Lower lobe of right lung (tissue), 2 donors: ENCODE measurements at places on chromosomes 5 and 9. TPM values are rescaled to one million over a fixed set of nuclear protein-coding genes. Genes with fewer than 3 reads are reported as not detected.

GRCh38 chr5:68344447-68345111, 129.0 kb downstream of the PIK3R1 start:
- H3K36me3 ChIP-seq, result no peaks in the 10 kb centered on the region
- no peak overlapping the region for H3K27ac ChIP-seq
- H3K27me3 ChIP-seq, result no peaks in the 10 kb centered on the region
- H3K4me3 ChIP-seq, result no peak overlapping the region

PCDHGA8 gene
- 1.5 TPM for total RNA-seq

SLC6A18 gene
- not detected for total RNA-seq

- peak; percentile 78 for DNase-seq
- H3K27ac ChIP-seq, result no peak within 1 kb of the TSS
These were observed at the start of gene NME5 for GRCh38 chr5:138138949-138139780. Gene NME5 (minus strand): TSS chr5:138139428. CDS start chr5:138138780, 648 bp downstream.

GRCh38 chr5:14467886-14468285, 113.7 kb upstream of the OTULINL start:
- H3K4me1 ChIP-seq, result peaks cover 9% of the 10 kb centered on the region
- DNase-seq, result no peak
- no peak overlapping the region for H3K4me3 ChIP-seq
- no peaks in the 10 kb centered on the region for H3K27me3 ChIP-seq
- peaks cover 94% of the 10 kb centered on the region for H3K36me3 ChIP-seq

- H3K4me1 ChIP-seq, result peaks cover 13% of the 10 kb centered on the region
- peaks cover 12% of the 10 kb centered on the region for H3K27me3 ChIP-seq
- no peak for DNase-seq
- no peak overlapping the region for H3K4me3 ChIP-seq
These were observed 27.3 kb upstream of the RNU6ATAC start for GRCh38 chr9:134191455-134192209.

DNA sequence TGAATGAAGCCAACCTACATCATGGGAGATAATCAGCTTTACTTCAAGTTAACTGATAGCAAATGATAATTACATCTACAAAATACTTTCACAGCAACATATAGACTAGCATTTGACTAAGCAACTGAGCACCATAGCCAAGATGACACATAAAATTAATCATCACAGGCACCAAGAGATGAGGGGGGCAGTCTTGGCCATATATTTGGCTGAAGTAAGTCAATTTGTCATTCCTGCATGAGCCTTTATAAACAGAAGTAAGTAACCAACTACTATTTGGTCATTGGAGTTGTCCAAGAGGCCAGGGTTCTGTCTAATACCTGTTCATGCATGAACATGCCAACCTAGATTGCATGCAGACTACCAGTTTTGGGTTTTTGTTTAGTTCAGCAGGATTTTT, 53.6 kb downstream of the PDCD1LG2 start:
- no peak overlapping the region for H3K27ac ChIP-seq
- H3K4me1 ChIP-seq, result peaks cover 3% of the 10 kb centered on the region
- H3K36me3 ChIP-seq, result no peaks in the 10 kb centered on the region
- H3K4me3 ChIP-seq, result no peak overlapping the region
- H3K27me3 ChIP-seq, result no peaks in the 10 kb centered on the region
- no peak for DNase-seq

GRCh38 chr5:111694133-111694532, 62.9 kb downstream of the NREP start:
- no peaks in the 10 kb centered on the region for H3K36me3 ChIP-seq
- no peak overlapping the region for H3K27ac ChIP-seq
- H3K27me3 ChIP-seq, result no peaks in the 10 kb centered on the region
- no peak for DNase-seq
- H3K4me1 ChIP-seq, result peaks cover 19% of the 10 kb centered on the region

- H3K4me3 ChIP-seq, result no peak overlapping the region
- no peaks in the 10 kb centered on the region for H3K4me1 ChIP-seq
These were observed 674.6 kb upstream of the ZNF608 start for GRCh38 chr5:125421006-125421405.

DNA sequence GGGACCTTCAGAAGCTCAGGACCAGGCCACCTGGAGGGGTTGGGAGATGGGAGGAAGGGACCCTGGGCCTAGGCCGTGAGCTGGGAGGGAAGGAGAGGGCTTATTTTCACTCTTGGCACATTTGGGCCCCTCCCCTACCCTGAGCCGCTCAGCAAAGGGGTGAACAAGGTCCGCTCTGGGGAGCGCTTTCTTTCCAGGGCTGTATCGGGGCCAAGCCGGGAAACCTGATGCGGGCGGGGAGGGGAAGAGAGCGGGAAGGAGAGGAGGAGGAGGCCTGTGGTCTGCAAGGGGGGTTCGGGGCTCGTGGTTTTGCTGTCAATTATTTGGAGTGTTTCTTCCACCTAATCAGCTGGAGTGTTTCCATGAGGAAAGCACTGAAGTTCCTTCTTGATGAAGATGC, 62.7 kb upstream of the RXRA start:
- DNase-seq, result no peak
- H3K4me1 ChIP-seq, result peaks cover 7% of the 10 kb centered on the region
- no peak overlapping the region for H3K27ac ChIP-seq
- H3K36me3 ChIP-seq, result no peaks in the 10 kb centered on the region

CCNO gene
- total RNA-seq, result 2.2 TPM

PPIC gene
- 39.5 TPM for total RNA-seq

- no peaks in the 10 kb centered on the region for H3K27me3 ChIP-seq
- H3K36me3 ChIP-seq, result peaks cover 5% of the 10 kb centered on the region
- H3K4me1 ChIP-seq, result peaks cover 44% of the 10 kb centered on the region
- peak; percentile 73 for DNase-seq
These were observed 650 bp downstream of the MYORG start for GRCh38 chr9:34375901-34376595.

PCDH1 gene
- total RNA-seq, result 55.7 TPM

GRCh38 chr5:6637590-6637989, 4.3 kb downstream of the SRD5A1 start:
- peaks cover 15% of the 10 kb centered on the region for H3K4me1 ChIP-seq
- no peaks in the 10 kb centered on the region for H3K36me3 ChIP-seq
- H3K4me3 ChIP-seq, result no peak overlapping the region
- DNase-seq, result no peak
- no peak overlapping the region for H3K27ac ChIP-seq

FUT7 gene
- total RNA-seq, result 1.1 TPM

- H3K36me3 ChIP-seq, result no peaks in the 10 kb centered on the region
- no peaks in the 10 kb centered on the region for H3K27me3 ChIP-seq
- no peak overlapping the region for H3K4me3 ChIP-seq
- peak; percentile 76 for DNase-seq
- peak overlapping the region; percentile 57 for H3K27ac ChIP-seq
- H3K4me1 ChIP-seq, result no peaks in the 10 kb centered on the region
These were observed 23.3 kb upstream of the CPLANE1 start for GRCh38 chr5:37272511-37272910.

TTC1 gene
- 44.6 TPM for total RNA-seq

BAG1 gene
- total RNA-seq, result 98.5 TPM

DNA sequence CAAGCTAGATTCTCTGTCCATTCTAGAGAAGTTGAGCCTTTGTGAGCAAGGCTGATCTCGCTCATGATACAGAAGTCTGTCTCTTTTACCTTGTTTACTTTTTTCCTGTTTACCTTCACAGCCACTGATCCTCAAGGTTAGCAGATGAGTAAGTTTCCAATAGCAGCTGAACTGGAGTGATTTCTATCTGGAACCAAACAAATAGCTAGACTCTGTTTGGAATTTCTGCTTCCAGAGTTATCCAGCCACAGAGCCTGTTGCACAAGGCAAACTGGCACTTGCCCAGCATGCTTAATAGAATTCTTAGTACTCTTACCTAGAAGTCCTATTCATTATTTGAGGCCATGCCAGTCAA, 12.8 kb upstream of the PANK3 start:
- H3K27me3 ChIP-seq, result no peaks in the 10 kb centered on the region
- no peak overlapping the region for H3K27ac ChIP-seq
- H3K4me1 ChIP-seq, result no peaks in the 10 kb centered on the region
- H3K36me3 ChIP-seq, result no peaks in the 10 kb centered on the region

DNA sequence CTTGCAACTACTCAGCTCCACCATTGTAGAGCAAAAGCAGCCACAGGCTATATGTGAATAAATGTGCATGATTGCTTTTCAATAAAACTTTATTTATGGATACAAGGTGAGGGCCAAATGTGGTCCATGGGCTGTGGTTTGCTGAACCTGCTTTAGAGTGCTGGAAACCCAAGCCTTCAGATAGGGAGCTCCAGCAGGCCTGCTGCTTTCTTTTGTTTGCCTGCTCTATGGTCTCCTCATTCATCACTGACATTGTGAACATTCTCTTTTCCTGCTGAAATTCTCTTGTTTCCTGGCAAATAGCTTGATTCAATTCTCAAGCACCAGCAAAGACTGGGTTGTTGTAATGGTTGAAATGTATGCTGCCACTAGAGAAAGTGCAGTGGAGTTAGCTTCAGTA, 26.0 kb downstream of the EGFLAM start:
- H3K27ac ChIP-seq, result no peak overlapping the region
- DNase-seq, result no peak
- no peaks in the 10 kb centered on the region for H3K36me3 ChIP-seq
- peaks cover 25% of the 10 kb centered on the region for H3K27me3 ChIP-seq
- H3K4me1 ChIP-seq, result no peaks in the 10 kb centered on the region

DNA sequence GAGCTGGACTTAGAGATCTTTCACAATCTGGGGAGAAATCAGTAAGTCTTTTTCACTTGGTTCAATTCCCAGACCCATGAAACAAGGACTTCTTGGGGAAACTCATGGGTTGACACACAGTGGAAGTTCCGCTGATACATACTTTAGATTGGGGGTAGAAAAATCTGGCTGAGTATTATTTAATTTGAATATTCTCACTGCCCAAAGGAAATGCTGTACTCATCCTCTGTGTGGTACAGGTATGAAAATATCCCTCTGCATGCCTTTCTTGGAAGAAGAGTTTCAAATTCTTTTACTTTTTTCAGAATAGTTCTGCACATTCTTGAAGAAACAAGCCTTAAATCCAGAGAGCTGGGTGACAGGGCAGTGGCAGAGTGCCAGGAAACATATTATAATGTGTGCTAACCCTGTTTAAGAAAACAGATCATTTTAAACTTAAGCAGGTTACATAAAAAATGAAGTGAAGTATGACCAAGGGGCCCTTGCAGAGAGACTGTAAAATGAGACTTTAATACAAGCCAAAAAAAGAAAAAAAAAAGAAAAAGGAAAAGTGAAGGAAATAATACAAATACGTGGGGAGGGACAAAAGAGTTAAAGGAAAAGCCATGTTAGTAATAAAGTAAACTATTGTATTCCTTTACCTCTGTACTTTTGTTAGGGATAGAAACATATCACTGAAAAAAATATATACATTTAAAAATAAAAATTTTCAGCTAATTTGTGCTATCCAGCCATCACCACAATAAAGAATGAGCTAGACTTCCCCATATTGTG, 173.4 kb upstream of the NR3C1 start:
- H3K4me3 ChIP-seq, result no peak overlapping the region
- no peaks in the 10 kb centered on the region for H3K27me3 ChIP-seq
- DNase-seq, result no peak
- H3K27ac ChIP-seq, result no peak overlapping the region

- no peaks in the 10 kb centered on the region for H3K4me1 ChIP-seq
- H3K36me3 ChIP-seq, result no peaks in the 10 kb centered on the region
- no peaks in the 10 kb centered on the region for H3K27me3 ChIP-seq
These were observed 14.6 kb downstream of the ADAMTS16 start for GRCh38 chr5:5154733-5155132.

FBXW2 gene
- 76.7 TPM for total RNA-seq

GRCh38 chr9:2872931-2873323, 29.0 kb upstream of the PUM3 start:
- peaks cover 3% of the 10 kb centered on the region for H3K27me3 ChIP-seq
- H3K4me1 ChIP-seq, result no peaks in the 10 kb centered on the region
- H3K4me3 ChIP-seq, result no peak overlapping the region
- no peaks in the 10 kb centered on the region for H3K36me3 ChIP-seq

ERGIC1 gene
- 177 TPM for total RNA-seq

GRCh38 chr5:95818181-95819147, 4.1 kb downstream of the GLRX start:
- H3K27ac ChIP-seq, result peak overlapping the region; percentile 39
- no peaks in the 10 kb centered on the region for H3K27me3 ChIP-seq
- DNase-seq, result peak; percentile 68
- H3K4me1 ChIP-seq, result peaks cover 71% of the 10 kb centered on the region
- H3K36me3 ChIP-seq, result peaks cover 37% of the 10 kb centered on the region
